Activated CD8-positive, alpha-beta memory T cell treated with anti-CD3 and anti-CD28 coated beads for 1 hour (primary cell): ENCODE measurements at places on chromosomes 1 and 21.

GRCh38 chr1:29879217-29879616 is 642.9 kb downstream of the PTPRU start:
- no peak for DNase-seq

DNA sequence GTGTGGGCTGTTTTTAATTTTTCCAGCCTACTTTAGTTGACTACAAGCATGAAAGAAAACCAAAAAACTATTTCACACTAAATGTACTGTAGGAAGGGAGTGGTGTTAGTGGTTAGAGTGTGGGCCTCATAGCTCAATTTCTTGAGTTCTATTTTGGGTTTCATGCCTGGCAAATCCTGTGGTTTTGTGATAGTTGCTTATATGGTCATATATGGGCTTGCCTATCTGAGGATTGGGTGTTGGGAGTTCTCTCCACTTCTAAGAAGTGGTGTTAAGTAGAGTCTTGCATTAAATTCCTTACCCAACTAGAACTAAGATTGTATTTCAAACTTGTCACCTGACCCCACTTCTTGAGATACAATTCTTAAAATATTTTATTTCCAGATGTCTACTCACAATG is 37.8 kb upstream of the COL11A1 start:
- no peak for DNase-seq

DNA sequence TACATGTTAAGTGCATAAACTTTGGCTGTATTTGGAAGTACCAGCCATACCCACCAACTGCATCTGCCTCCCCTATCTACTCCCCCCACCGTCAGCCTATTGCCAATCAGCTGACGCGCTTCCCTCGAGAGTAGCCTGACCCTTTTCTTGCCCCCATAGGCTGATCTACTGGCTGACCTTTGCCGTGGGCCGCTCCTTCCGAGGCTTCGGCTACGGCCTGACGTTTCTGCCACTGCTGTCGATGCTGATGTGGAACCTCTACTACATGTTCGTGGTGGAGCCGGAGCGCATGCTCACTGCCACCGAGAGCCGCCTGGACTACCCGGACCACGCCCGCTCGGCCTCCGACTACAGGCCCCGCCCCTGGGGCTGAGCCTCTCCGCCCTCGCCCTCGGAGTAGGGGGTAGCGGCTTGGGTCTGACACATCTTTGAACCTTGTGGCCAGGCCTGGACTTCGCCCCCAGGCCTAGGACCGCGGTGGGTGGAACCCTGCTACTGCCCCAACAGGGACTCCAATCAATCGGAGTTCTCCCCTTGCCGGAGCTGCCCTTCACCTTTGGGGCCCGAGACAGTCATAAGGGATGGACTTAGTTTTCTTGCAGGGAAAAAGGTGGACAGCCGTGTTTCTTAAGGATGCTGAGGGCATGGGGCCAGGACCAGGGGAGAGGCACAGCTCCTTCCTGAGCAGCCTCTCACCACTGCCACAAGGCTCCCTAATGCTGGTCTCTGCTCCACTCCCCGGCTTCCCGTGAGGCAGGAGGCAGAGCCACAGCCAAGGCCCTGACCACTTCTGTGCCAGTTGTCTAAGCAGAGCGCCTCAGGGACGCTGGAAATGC is 4.0 kb downstream of the GLMP start:
- no peak for DNase-seq

GRCh38 chr1:56911098-56911938 is 54.5 kb downstream of the C8B start:
- DNase-seq, result no peak

DNA sequence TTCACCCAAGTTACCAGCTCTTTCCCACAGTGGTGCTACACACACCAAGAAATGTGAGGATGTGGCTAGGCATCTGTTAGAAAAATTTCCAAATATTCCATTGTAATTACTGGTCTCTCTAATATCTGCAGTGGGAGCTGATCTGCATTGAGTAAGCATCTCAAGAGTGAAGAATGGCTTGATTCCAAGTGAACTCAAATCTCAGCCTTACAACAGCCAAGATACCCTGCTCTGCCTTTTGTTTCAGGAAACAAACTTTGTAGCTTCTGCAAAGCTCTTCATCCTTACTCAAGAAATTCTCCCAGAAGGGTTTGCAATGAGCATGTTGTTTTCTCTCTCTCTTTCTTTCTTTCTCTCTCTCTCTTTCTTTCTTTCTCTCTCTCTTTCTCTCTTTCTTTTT is 181.1 kb downstream of the FCRL5 start:
- no peak for DNase-seq

DNA sequence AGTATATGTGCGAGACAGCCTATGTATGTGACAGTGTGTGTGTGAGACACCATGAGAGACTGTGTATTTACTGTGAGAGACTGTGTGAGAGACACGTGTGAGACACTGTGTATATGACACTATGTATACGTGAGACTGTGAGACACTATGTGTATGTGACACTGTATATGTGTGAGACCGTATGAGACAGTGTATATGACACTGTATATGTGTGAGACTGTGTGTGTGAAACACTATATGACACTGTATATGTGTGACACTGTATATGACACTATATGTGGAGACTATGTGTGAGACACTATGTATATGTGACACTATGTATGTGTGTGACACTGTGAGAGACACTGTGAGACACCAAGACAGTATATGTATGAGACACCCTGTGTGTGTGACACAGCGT is 52.9 kb upstream of the KDM4A start:
- no peak for DNase-seq

DNA sequence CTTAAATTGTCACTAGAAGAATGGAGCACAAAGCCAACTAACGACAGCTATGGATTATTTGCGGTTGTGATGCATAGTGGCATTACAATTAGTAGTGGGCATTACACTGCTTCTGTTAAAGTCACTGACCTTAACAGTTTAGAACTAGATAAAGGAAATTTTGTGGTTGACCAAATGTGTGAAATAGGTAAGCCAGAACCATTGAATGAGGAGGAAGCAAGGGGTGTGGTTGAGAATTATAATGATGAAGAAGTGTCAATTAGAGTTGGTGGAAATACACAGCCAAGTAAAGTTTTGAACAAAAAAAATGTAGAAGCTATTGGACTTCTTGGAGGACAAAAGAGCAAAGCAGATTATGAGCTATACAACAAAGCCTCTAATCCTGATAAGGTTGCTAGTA is 13.5 kb downstream of the USP1 start:
- DNase-seq, result no peak

DNA sequence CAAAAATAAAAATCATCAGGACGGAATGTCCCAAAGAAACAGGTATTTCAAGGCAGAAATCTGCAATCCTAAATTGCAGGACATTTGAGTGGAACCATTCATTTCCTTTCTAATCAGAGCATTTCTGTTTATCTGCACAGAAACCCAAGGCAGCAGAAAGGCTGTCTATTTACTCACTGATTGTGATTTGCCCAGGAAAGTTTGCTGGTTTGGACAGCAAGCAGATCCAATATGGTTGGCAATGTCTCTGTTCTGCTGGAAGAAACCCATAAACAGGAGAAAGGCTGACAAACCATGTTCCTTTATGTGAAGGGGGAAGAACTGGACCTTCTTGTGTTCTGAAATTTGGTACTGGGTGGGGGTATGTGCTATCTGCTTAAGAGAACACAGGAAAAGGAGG is 120.1 kb downstream of the CLIC6 start:
- DNase-seq, result no peak

DNA sequence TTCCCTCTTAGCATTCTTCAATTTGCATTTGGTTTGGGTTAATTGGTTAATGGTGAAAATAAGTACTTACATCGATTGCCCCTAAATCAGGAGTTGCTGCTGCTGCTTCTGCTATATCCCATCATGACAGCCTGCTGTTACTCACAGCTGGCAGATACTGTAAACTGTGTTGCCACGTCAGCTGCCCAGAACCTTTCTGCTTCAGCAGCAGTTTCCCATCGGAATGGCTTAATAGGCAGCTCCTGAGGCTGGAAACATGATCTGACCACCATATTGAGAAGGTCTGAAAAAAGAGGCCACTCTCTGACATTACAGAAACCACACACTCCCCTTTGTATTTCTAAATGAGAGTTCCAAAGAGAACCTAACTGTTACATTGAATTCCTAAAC is 14.3 kb upstream of the SEC16B start:
- no peak for DNase-seq

- DNase-seq, result no peak
Observed at GRCh38 chr1:246577720-246578106, 11.5 kb downstream of the CNST start.

- no peak for DNase-seq
Observed at GRCh38 chr1:169117599-169117998, 11.1 kb downstream of the ATP1B1 start.

DNA sequence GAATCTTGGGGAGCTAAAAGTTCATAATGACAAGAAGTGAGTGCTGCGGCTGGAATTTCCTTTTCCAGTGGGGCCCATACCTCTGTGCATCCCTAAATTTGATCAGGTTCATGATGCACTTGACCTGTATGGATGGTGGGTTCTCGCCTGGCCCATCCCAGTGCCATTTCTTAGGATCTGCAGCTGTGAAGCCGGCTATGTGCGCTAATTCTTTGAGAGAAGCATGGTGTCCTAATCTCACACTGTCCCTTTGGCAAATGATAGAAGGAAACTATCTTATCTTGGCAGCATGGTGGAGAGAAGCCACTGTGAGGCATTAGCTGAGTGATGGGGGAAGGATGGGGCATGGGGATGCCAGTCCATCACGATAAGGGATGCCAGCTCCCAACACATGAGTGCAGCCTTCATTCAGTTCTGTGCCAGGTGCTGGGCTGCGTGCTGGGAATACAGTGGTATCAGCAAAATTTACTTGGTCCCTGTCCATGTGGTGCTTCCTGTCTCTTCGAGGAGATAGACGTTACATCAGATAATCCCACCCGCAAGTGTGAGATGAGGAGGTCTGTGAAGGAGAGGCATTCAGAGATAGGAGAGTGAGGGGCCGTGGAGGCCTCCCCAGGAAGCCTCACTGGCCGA is 30.5 kb downstream of the STUM start:
- DNase-seq, result no peak

- no peak for DNase-seq
Observed at GRCh38 chr1:37174876-37175275, 140.6 kb upstream of the GRIK3 start.

GRCh38 chr1:245310571-245311531 is 156.1 kb downstream of the KIF26B start:
- no peak for DNase-seq

GRCh38 chr1:225460021-225460736 is 32.3 kb upstream of the LBR start:
- DNase-seq, result no peak

DNA sequence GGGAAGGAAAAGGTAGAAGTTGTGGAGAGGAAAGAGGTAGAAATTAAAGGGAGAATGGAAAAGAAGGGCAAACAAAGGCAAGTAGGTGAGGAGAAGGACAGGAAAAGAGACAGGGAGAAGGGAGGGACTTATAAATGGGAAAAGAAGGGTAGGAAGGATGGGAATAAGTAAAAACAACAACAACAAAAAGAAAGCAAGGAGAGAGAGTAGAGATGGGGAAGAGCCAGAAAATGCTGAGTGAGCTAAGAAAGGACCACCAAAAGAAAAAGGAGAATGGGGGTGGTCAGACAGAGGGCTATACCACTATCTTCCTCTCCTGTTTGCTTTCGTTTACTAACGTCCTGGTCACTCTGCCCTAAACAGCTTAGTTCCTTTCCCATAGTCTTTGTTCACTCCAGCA is 1.7 kb upstream of the CMPK1 start:
- DNase-seq, result no peak

DNA sequence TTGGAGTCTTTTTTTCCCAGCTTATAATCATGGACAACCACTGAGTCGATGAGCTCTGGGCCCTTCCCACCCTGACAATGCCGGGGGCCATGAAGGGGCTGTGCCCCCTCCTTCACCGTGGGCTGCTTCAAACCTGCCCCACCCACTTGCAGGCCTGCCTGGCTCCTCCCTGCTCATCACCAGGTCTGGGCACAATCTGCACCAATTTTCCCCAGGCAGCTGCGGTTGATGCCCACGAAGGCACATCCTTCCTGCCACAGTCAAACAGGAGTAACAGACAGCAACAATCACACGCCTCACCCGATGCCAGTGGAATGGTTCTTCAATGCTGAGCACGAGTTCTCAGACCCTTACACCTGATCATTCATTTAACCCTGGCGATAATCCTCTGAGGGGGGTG is 18.9 kb downstream of the PGLYRP3 start:
- DNase-seq, result no peak

- DNase-seq, result no peak
Observed at GRCh38 chr1:114033216-114033706, 54.0 kb downstream of the OLFML3 start.
